Activated CD4-positive, alpha-beta T cell treated with anti-CD3 and anti-CD28 coated beads for 36 hours (primary cell): ENCODE measurements at places on chromosomes 5 and 9.

DNA sequence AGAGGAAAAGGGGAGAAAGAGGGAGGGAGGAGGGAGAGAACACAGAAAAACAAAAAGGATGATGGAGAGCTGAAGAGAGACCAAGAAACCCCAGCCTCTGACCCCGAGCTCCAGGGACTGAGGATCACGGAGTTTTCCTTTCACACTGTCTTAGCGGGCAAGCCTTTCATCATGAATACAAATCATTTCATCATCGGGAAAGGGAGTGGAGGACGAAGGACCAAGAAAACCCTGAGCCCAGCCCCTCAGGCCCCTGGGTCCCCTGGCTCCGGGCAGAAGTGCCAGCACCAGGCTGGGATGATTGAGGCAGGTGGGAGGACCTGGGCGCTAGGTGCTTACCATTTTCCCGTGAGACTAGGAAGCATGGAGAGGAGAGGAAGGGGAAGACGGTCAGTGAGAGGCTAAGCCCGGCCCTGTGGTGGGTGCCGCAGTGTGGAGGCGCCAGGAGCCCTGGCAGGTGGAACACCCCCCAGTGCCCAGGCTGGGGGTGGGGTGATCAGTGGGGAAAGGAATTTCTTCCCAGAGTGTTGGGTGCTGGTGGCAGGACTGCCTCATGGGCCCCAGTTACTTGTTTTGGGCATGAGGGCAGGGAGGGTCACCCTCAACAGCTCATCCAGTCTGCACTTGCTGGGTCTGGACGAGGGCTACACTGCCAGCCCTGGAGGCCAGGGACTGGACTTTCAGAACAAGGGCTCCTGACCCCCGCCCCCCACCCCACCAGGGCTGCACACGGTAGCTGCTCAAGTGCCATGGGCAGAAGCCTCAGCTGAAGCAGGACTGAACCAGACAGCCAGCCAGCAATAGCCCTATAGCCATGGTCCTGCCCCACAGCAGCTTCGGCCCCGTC lies 49.0 kb upstream of the SARDH start:
- no peaks in the 10 kb centered on the region for H3K4me1 ChIP-seq
- H3K27me3 ChIP-seq = peaks cover 1% of the 10 kb centered on the region
- no peak overlapping the region for H3K4me3 ChIP-seq
- no peak overlapping the region for H3K27ac ChIP-seq
- DNase-seq = no peak

DNA sequence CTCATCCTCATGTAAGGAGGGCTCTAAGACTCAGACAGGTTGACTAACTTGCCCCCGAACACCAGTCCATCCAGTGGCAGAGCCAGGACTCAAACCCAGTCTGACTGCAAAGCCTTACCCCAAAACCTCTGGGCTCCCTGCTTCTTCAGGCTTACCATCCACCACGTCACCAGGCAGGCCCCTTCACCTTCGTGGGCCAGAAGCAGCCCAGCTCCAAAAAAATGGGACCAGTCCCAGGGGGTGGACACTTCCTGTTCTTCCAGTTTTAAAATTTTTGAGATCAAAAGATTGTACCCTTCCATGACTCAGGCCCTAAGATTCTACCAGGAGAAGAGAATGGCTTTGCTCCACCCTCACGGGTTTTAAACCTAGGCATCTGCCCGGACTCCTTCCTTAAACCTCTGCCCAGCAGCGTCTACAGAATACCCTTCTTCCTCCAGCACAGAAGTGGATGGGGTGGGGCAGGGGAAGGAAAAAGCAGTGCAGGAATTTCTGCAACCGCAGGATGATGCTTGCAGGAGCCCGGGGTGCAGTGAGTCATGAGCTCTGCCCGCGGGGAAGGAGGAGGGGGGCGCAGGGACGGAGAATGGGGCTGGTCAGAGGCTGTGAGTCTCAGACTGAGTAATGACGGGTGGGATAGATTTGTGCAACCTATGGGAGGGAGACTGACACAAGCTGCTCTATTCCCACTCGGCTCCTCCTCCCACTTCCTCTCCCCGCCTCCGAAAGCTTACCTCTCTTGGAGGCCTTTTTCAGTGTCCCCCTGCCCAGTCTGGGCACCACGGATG lies 50.4 kb upstream of the STXBP1 start:
- H3K4me3 ChIP-seq = no peak overlapping the region
- no peak overlapping the region for H3K27ac ChIP-seq
- DNase-seq = no peak
- no peaks in the 10 kb centered on the region for H3K36me3 ChIP-seq

GRCh38 chr9:12826924-12827565 lies 52.2 kb downstream of the LURAP1L start:
- no peak overlapping the region for H3K27ac ChIP-seq
- DNase-seq = no peak
- H3K4me1 ChIP-seq = no peaks in the 10 kb centered on the region
- no peaks in the 10 kb centered on the region for H3K27me3 ChIP-seq
- no peaks in the 10 kb centered on the region for H3K36me3 ChIP-seq

DNA sequence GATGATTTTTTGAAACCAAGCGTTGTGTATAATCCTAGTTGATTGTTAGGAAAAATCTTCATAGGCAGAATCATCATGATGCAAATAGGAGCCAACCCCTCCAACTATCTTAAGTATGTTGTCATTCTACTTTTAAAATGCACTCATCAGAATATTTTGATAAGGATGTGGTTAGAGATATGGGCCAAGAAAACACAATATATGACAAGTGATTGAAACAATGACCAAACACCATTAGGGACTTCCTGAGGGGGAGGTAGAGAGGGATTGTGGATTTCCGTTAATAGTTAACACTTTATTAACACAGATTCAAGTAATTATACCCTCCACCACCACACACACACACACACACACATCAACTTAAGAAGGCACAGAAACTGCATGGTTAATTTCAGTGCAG lies 143.3 kb downstream of the ARSB start:
- H3K4me1 ChIP-seq = no peaks in the 10 kb centered on the region
- DNase-seq = no peak
- no peak overlapping the region for H3K27ac ChIP-seq
